Foreskin keratinocyte (primary cell): ENCODE measurements at places on chromosomes 5 and 9. TPM values are rescaled to one million over a fixed set of nuclear protein-coding genes. Genes with fewer than 3 reads are reported as not detected.

The SLC28A3 gene
- 0.17 and 0.18 TPM in 2 replicates for total RNA-seq

The LHX3 gene
- total RNA-seq, result not detected in 2 replicates

The TMC1 gene
- not detected in 2 replicates for total RNA-seq

The MACIR gene
- 11.3 and 11.4 TPM in 2 replicates for total RNA-seq

The SMIM32 gene
- total RNA-seq, result not detected in 2 replicates

The SLIT3 gene
- 5.6 and 9.9 TPM in 2 replicates for total RNA-seq

The GPR150 gene
- 0.07 TPM in 1 of 2 replicates, not detected in the other for total RNA-seq

The MYMK gene
- total RNA-seq, result not detected in 2 replicates

The MYOT gene
- 0.18 and 0.20 TPM in 2 replicates for total RNA-seq

The GNA14 gene
- not detected in 2 replicates for total RNA-seq

The ENTREP1 gene
- total RNA-seq, result 0.25 and 0.37 TPM in 2 replicates

The MGAT4B gene
- total RNA-seq, result 113 and 121 TPM in 2 replicates

The LHFPL2 gene
- 18.9 and 22.5 TPM in 2 replicates for total RNA-seq

The UBE2QL1 gene
- total RNA-seq, result not detected in 2 replicates

The ITK gene
- not detected in 2 replicates for total RNA-seq

The PTPN3 gene
- total RNA-seq, result 14.4 and 19.5 TPM in 2 replicates

The IL5 gene
- not detected in 2 replicates for total RNA-seq
